ENCODE measurements at places on chromosomes 11 and 22.

GRCh38 chr11:77512092-77512491 is 38.2 kb upstream of the PAK1 start:
- no peak for DNase-seq

GRCh38 chr11:96257972-96258934 is 84.7 kb downstream of the MAML2 start:
- DNase-seq: no peak

DNA sequence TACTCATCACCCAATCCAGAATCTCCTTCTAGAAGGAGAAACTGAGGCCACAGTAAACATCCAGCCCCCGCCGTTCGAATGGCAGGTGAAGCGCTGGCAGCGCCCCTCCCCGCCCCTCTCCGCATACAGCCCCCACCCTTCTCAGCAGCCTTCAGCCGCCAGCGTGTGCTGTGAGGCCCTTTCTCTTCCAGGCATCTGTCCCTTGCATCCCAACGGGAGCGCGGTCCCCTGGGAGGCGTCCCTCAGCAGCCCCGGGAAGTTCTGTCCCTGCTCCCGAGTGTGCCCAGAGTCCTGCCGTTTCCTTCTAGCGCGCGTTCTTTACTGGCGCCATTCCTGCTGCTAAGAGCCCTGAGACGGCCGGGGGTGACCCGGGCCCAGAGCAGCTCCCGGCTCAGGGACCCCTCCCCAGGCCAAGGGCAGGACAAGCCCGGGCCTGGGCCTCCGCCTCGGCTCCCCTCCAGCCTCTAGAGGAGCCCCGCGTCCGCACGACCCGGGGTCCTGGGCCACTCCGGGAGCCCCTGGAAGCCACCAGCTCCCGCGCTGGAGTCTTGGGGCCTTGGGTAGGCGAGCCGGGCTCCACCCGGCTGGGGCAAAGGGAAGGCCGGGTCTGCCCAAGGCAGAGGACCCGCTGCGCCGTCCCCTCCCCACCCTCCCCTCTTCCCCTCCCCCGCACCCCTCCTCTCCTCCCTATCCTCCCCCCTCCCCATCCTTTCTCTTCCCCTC is 450.4 kb downstream of the OPCML start:
- no peak for DNase-seq

DNA sequence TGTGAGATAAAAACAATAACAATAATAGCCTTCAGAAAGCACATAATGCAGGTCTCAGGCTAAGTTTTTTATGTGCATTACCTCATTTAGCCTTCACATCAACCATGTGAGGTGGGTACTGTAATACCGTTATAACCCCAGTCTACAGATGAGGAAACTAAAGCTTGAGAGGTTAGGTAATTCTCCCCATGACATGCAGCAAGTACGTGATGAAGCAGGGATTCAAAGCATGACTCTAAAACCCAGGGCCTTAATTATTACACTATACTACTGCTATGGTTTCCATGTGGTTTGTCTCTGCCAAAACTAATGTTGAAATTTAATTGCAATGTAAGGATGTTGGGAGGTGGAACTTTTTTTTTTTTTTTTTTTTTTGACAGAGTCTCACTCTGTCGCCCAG is 37.7 kb upstream of the FDX1 start:
- DNase-seq: no peak

DNA sequence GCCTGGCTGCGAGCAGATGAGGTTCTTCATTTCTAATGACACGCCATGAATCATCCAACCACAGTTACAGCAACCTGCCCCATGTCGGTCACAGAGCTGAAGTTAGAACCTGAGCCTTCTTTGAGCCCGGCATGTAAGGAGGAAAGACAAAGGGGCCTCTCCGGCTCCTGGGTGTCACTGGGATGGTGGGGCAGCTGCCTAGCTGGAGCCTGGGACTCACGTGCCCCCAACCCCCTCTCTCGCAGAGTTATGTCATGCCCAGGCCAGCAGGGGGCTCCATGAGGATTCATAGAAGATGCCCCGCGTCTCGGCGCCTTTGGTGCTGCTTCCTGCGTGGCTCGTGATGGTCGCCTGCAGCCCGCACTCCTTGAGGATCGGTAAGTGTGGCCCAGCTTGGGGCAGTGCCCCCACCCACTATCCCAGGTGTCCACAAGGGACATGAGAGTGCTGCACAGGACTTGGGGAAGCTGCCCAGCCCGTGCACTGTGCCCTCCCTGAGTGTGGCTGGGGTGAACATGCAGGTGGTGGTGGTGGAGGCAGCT is 148.5 kb downstream of the GRIK4 start:
- DNase-seq: no peak

GRCh38 chr22:24001314-24001713 is 3.9 kb downstream of the GSTT4 start:
- DNase-seq: no peak

DNA sequence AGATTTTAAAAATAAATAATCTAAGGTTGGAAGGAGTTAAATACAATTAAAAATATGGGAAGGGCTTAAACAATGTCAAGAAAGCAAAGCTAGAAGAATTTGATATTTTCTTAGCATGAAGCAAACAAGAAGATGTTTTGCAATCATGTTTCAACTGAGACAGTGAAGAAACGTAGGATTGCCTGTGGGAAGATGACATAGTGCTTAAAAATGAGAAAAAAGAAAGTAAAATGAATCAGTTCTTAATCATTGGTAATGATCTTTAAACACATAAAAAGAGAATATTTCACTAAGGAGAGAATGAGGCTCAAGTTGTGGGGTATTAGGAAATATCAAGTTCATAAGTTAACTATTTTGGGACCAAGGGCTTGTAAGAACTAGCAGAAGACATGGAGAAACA is 855.0 kb downstream of the METTL15 start:
- DNase-seq: no peak

GRCh38 chr11:114610984-114611944 is 15.7 kb upstream of the NXPE4 start:
- no peak for DNase-seq

DNA sequence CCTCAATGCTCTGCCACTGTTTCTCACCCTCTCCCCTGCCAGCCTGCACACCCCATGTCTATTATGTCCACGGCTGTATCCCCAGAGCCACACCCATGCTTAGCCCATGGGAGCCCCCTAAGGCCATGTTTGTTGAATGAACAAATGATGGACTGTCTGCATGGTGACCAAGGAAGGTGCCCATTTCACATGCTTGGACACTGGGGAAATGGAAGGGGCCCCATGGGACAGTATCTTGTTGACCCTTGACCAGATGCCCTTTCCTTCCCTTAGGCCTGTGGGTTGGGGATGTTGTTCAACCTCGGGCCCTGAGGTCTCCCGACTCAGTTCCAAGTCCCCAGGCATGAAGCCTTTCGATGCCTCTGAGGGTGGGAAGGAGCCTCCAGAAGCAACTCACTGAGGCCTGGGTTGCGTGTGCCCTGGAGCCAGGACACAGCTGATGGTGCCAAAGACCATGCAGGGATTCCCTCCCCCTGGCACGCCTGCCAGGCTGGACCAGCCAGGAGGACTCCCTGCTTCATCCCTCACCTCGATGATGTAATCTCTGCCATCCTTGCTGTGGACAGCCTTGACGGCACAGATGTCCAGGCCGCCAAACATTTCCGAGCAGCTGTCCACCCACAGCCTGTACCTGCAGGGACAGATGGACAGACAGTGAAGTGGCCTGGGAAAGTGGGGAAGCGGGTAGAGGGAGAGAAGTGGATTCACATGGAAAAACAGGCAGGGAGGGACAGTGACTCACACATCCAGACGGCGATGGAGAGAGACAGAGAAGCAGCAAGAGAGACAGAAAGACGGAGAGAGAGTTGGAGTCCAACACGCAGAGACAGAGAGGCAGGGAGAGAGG is 58.9 kb downstream of the FBXO7 start:
- DNase-seq: no peak

DNA sequence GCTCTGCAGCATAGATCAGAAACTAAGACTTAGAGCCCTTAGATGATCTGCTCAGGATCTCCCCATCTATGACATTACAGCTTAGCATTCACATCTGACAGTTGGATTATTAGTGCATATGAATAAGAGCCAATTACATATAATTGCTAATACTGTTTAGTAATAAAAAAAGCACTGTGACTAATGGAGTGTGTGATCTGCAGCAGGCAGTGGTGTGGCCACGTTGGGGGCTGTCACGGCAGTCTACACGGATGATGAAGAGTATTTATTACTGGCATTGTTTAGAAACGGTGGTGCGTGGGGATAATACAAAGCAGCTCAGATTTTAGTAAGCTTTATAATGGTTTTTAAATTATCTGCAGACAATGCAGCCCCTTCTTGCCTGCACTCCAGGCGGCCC is 93.5 kb upstream of the TIMP3 start:
- DNase-seq: no peak
